ENCODE measurements at places on chromosomes 12 and 14. TPM values are rescaled to one million over a fixed set of nuclear protein-coding genes. Genes with fewer than 3 reads are reported as not detected.

GRCh38 chr12:47997321-47997720 lies 7.0 kb downstream of the COL2A1 start:
- no peak for DNase-seq

DNA sequence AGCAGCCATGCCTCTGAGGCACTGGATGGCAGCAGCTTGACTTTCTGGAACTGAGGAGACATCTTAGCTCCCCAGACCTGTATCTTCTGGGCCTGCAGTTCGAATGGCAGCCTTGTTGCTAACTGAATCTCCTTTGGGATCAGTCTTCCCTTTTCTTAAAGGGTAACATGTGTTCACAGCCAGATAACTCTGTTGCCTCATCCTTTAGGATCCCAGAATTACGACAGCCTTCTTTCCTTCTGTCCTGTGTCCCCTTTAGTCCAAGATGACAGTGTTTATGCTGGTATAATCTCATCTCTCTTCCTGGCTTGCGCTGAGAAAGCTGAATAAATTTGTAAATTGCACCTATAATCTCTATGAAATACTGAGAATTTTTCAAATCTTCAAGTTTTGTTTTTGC lies 9.1 kb upstream of the ERC1 start:
- DNase-seq, result no peak

DNA sequence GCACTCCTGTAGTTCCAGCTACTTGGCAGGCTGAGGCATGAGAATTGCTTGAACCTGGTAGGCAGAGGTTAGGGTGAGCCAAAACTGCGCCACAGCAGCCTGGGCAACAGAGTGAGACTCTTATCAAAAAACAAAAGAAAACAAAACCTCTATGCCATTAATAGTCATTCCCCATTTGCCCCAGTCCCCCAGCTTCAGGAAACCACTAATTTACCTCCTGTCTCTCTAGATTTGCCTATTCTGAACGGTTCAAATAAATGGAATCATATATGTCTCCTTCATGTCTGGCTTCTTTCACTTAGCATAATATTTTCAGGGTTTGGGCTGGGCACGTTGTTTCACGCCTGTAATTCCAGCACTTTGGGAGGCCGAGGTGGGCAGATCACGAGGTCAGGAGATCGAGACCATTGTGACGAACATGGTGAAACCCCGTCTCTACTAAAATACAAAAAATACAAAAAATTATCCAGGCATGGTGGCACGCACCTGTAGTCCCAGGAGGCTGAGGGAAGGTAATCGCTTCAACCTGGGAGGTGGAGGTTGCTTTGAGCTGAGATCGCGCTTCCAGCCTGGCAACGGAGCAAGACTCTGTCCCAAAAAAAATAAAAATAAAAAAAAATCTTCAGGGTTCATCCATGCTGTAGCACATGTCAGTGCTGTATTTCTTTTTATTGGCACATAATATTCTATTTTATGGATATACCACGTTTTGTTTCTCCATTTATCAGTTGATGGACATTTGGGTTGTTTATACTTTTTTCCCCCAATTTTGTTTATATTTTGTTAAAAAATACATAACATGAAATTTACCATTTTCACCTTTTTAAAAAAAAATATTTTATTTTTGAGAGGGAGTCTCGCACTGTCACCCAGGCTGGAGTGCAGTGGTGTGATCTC lies 31.9 kb downstream of the KNTC1 start:
- DNase-seq, result no peak

- peak; percentile 88 for DNase-seq
Measured at GRCh38 chr12:7638760-7639555, 26.8 kb downstream of the APOBEC1 start.

DNA sequence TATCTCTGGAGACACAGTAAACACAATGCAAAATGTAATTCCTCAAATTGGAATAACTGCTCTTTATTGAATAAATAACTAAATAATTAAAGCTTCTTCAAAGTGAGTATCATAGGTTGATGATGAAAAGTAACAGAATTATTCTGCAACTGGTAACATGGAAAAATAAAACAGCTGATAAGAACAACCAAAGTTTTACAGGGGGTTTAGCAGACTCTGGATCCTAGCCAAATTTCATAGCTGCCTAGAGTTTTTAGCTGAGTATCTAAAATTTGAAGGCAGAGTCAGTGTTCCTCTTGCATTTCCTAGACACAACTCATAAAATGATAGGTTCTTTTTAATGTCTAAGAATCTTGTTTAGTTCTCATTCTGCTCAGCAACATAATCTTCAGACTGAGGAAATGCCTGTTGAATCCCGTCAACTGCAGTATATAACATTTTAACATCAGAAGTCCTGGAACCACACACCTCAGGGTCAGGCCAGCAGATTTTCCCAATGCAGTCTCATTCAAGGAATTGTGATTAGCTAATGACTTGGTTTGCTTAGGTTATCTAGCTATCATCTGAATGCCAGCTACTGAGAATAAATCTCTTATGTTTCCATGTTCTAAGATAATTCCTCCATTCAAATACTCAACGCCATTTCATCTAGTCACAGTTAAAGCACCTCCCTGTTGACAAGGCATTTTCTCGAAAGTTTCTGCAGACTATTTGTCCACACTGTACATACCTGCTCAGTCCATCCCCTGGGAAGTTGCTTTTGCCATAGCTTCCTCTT lies 411.6 kb downstream of the BCAT1 start:
- no peak for DNase-seq

DNA sequence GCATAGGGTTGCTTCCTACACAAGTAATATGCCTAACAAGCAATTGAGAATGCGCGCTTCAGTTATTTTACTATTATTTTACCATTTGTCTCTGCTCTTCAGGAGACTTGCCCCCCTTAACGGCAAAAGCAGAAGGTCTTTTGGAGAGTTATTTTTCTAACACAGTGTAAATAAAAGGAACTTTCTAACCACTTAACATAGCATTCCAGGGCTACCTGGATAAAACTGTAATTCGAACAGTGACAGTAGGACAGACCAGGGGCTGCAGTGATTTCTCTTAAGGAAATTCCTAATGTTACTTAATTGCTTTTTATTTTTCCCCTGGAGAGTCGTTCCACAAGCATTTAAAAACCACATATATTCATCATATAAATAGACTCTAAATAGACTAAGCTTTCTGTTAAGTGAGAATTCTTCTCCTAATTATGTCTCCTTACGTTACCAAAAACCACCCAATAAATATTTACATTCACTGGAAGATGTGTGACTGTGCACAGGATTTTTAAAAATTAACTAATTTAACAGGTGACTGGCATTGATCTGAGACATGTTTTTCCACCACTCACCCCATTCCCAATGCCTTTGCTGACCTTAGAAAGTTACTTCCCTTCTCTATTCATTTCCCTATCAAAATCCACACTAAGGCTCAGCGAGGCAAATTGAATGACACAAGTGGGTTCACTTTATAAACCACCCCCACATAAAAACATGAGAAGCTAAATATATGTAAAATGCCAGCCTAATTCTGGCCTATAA lies 72.4 kb downstream of the RNF34 start:
- DNase-seq, result no peak

- no peak for DNase-seq
Measured at GRCh38 chr12:92403210-92404175, 257.8 kb upstream of the BTG1 start.

DNA sequence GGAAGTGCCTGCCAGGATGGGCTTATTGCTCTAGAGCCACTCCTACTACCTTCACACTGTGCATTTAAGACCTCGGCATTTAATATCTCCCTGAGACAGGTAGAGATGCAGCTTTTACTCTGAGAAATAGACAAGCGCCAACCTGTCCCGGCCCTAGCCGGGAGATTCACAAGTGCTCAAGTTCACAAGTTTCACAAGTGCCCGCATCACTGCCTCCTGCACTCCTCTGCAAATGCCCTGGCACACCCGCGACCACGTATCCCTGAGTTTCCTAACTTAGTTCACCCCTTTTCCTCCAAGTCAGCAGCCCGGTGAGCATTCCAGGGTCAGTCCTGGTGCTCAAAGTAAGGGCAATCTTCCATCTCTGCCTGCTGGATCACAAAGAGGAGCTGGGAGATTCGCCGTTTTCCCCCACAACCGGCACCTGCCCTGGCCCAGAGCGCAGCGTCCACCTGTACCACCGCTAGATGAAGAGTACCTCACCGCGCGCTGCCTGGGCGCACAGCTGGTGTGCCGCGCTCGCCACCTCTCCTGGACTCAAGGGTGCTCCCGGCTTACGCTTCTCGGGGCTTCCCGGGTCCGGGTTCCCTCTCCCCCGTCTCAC lies 5.0 kb upstream of the SLC38A4 start:
- DNase-seq, result no peak

GRCh38 chr14:99574099-99574880 lies 29.7 kb downstream of the CCDC85C start:
- peak; percentile 78 for DNase-seq

DNA sequence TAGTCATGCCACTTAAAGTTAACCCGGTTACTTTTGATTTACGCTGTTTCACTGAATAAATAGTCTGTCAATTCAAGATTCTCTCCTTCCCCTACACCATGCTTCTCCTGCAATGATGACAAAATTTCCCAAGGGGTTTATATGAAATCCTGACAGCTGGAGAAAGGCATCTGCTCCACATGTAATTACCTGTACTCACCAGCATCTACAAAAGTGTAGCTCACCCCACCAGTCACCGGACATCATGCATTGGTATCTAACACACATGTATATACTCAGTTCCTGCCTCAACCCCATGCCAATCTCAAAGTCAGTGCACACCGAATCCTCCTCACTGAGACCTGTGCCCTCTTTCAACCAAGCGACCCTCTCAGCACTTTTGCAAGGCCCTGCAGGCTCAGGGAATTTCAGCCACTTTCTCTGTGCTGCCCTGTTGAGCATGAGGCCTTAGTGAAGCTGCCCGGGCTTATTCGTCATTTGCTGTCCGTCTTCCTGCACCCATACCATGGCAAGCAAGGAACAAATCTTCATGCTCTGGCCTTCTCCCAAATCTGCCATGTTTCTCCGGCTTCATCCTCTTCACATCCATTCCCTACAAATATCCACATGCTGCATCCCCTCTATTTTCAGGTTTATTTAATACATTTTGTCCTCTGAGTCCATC lies 131.6 kb downstream of the SEC23A start:
- no peak for DNase-seq

DNA sequence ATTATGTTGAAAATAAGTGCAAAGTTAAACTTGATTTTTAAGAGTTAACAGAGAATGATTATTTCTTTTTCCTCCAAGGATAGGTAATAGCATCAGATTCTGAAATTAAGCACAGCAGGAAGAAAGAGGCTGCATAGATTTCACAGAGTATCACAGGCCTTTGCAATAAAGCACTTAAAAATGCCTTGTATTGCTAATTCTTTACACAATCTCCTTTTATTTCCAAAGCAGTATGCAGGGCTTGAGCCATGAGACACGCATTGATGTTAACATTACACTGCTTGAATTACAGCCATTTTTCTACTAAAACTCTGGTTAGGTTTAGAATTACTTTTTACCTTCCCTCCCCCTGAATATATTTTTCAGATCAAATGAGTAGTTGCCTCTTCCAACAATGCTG lies 398.3 kb downstream of the BCAT1 start:
- DNase-seq, result no peak

DNA sequence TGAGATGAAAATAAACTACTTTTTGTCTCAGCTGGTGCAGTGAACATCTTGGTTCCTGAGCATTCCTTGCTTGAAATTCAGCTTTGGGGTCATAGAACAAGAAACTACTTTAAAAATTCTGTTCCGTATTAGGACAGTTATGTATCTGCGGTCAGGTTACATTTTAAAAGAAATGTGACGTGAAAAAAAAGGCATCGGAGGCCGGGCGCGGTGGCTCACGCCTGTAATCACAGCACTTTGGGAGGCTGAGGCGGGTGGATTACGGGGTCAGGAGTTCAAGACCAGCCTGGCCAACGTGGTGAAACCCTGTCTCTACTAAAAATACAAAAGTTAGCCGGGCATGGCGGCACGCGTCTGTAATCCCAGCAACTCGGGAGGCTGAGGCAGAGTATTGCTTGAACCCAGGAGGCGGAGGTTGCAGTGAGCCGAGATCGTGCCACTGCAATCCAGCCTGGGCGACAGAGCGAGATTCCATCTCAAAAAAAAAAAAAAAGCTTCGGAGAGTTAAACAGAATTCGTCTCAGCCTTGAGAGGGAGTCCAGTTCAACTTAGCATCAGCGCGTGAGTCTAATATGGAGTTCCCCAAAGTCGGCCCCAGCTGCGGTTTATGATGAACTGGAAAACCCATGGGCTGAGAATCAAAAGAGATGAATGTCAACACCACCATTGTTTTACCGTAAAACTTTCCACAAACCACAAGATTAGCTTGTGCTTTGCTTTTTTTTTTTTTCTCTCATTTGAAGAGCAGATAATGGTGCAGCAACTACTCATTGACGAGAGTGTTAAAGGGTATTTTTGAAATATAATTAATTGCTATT lies 2.1 kb upstream of the SLC2A13 start:
- no peak for DNase-seq

GRCh38 chr12:5619628-5620027 lies 187.7 kb downstream of the NTF3 start:
- DNase-seq, result no peak

DNA sequence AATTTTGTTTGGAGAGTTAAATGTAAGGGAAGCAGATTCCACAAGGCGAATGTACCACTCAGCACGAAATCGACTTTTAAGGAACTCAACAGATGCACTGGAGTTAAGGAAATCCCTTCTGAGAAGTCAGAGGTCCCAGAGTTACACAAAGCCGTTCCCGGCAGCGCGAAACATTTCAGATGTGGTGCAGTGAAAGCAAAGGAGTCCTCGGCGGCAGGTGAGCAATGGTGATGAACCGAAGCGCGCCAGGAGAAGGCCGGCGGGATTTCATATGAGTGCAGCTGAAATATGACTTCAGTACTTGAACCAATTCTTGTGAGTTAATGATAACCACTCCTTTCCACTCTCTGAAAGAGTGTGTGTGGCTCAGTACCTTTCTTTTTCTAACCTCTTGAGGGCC lies 183.2 kb downstream of the GRIP1 start:
- no peak for DNase-seq

DNA sequence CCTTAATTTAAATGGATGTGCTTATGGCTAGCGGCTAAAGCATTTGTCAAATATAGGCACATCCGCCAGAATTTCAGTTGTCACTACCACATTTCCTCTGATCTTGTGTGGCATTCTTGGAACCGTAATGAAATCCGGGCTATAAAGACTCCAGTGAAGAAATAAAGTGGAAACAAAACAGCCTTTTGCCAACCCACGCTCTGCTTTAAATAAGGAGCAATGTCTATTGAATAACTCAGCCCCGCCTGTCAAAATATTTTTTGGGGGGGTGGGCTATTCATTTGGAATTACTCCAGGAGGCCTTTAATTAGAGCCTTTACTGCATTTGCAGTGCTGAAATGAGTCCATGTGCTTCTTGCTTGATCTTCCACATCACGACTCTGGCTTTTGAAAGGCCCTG lies 179.6 kb upstream of the RPH3A start:
- DNase-seq, result no peak

GRCh38 chr14:99234961-99235571 lies 36.9 kb downstream of the BCL11B start:
- no peak for DNase-seq

DNA sequence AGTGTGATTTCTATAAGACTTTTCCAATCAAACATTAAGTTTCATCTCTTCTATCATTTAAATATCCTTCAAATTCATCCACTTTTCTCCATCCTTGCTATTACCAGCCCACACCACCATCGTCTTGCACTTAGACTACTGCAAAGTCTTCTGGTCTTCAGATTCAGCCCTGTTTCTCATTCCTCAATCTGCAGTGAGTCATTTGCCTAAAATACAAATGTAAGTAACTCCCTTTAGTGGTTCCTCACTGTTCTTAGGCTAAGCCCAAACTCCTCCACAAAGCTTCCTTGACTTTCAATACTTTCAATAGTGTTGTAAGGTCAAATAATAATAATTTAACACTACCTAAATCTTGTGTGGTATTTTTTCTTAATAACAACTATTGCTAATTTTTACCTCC lies 83.3 kb downstream of the PLEKHG7 start:
- no peak for DNase-seq

Gene A2ML1
- total RNA-seq, result 5.9 TPM

Gene ALDH2
- total RNA-seq, result 66.9 TPM

Gene CD163L1
- 1.1 TPM for total RNA-seq

Gene FAM186B
- 1.2 TPM for total RNA-seq

Measured in ureter (tissue), 1 donor.